ENCODE measurements at places on chromosomes 7 and 10.

- no peak for DNase-seq
These were observed 606.4 kb downstream of the SORCS1 start for GRCh38 chr10:106557951-106558733.

GRCh38 chr7:39624442-39624807 lies 1.1 kb downstream of the RALA start:
- DNase-seq: no peak

DNA sequence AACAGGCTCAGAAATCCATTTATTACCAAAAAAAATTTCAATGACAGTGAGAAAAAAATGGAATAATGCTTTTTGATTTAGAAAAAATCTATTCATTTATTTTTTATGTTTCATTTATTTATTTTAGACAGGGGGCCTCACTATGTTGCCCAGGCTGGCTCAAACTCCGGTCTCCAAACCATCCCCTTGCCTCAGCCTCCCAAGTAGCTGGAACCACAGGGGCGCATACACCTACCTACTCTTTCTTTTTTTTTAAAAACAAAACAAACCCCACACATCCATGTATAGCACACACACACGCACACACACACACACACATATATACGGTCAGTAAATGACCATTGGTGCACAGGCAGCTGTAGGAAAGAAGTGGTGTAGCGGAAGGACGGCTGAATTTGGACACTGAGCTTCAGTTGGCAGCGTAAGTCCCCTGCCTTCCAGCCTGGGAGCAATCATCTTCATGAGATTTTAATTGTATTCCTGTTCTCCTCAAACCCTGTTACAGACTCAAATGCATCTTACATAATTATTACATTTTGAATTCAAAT lies 28.8 kb downstream of the ARL4A start:
- DNase-seq: no peak

DNA sequence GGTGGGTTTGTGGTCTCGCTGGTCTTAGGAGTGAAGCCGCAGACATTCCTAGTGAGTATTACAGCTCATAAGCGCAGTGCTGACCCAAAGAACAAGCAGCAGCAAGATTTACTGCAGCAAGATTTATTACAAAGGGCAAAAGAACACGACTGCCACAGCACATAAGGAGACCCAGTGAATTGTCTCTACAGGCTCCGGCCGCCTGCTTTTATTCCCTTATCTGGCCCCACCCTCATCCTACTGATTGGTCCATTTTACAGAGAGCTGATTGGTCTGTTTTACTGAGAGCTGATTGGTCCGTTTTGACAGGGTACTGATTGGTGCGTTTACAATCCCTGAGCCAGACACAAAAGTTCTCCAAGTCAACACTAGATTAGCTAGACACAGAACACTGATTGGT lies 82.1 kb downstream of the VIPR2 start:
- DNase-seq: no peak

DNA sequence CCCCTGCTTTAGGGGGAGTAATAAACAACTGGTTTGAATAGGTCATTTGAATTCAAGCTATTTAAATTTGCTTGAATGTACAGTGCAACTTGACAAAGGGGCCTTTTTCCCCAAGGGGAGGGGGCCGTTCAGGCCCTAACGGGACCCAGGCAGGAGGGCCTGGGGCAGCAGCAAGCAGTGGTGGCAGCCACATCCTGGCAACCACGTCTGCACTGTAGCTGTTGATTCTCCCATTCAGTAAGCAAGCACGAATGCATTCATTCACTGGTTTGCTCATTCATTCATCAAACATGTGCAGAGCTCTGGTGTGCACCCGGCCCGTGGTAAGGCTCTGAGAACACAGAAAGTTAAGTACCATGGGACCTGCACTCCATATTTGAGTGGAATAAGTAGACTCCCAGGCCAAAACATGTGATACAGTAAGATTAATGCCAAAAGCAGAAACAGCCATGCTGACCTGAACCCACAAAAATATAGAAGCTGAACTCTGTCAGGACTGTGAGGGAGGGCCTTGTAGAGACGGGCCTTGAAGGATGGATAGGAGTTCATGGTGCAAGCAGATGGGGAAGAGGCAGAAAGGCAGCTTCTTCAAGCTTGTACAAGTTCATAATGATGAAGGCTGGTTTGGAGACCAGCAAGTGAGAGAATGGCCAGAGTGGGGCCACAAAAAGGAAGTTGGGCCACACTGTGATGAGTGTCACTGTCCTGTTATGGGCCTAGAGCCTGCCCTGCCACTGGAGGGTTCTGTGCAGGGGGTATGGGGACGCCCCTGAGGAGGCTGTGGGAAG lies 29.3 kb upstream of the C10orf53 start:
- no peak for DNase-seq

- DNase-seq: no peak
These were observed 4.2 kb upstream of the KCP start for GRCh38 chr7:128914566-128915151.

GRCh38 chr10:72073708-72074573 lies 14.4 kb downstream of the SPOCK2 start:
- no peak for DNase-seq

DNA sequence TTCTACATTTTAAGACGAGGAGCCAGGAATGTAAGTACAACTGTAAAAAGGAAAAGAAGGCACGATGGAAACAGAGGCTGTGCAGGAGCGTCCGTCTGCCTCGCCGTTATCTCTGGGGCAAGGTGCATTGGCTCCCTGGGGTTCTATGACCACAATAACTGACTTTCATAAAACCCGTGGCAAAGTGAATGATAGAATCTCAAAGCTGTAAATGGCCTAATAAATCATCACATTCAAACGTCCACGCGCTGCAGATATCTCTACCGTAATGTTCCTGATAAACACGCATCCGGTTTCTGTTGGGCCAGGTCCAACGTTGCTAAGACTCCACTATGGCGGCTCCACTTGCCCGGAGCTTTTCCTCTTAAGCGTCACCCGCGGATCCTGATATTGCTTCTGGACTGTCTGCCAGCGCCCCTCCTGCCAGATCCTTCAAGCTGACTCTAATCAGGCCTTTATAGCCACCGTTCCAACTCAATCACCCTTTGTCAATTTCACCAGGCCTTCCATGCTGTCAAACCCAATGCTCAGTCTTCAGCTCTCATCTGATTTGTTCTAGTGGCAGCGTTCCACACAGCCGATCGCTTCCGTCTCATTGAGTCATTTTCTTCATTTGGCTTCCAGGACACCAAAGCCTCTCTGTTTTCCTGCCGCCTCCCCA lies 265.6 kb upstream of the FOXK1 start:
- no peak for DNase-seq

DNA sequence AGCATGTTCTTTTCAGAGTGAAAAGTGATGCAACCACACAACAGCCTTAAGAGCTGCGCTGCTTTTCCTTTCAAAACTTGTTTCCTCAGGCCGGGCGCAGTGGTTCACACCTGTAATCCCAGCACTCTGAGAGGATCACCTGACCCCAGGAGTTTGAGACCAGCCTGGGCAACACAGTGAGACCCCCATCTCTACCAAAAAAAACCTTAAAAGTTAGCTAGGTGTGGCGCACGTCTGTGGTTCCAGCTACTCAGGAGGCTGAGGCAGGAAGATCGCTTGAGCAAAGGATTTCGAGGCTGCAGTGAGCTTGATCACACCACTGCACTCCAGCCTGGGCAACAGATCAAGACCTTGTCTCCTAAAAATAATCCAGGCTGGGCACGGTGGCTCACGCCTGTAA lies 2.0 kb downstream of the COX19 start:
- no peak for DNase-seq

GRCh38 chr10:85977642-85978041 lies 389.0 kb downstream of the GRID1 start:
- DNase-seq: no peak

- no peak for DNase-seq
These were observed 140.4 kb downstream of the PIP4K2A start for GRCh38 chr10:22573820-22574569.

DNA sequence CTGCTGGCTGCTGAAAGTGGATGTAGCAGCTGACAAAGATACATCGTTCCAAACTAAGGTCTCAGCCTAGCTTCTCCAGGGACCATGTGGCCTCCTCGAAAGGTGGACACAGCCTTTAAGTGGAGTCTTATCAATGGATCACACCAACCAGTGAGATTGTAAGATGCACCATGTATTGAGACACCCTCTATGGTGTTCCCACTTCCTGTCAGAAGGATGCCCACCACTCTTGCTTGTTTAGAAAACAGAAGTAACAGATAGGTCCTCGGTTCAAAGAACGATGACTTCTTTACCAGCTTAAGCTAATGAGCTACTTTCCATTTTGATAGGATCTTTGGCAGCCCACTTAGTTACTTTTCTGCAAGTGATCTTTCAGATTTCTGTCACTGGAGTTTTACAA lies 34.3 kb downstream of the SLC25A13 start:
- DNase-seq: no peak

DNA sequence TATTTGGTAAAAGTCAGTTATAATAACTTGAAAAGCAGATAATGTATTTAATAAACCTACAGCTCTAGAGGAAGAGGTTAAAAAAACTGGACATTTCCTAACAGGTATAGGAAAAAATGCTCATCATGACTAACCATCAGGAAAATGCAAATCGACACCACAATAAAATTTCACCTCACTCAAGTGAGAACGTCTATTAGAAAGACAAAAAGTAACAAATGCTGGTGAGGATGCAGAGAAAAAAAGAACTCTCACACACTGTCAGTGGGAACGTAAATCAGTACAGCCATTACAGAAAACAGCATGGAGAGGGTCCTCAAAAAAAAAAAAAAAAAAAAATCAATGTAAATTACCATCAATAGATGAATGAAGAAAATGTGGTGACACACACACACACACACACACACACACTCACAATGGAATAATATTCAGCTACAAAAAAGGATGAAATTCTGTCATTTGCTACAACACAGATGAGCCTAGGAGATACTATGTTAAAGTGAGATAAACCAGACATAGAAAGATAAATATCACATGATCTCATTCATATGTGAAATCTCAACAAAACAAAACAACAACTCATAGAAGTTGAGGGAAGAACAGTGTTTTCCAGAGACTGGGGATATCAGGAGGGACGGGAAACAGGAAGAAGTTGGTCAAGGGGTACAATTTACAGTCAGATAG lies 20.1 kb downstream of the EPC1 start:
- no peak for DNase-seq

DNA sequence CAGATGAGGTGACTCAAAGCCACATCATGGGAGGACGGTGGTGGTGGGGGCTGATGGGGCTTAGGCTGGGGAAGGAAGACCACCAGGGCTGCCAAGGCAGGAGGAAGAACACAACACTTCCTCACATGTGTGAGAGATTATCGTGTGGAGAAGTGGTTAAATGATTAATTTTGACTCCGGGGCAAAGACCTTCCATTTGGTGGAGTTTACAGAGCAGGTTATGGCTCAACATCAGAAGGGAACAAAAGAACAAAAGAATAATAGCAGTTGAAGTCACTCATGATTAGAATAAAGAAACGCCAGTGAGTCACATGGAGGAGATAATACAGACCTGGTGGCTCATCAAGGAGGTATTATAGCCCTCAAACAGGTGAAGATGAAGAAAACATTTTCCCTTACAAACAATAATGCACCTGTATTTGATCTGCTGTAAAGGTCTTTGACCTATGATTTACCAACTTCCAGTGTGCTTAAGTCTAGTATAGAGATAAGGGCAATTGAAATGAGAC lies 170.1 kb downstream of the PKD1L1 start:
- DNase-seq: no peak

GRCh38 chr7:71801976-71802375 lies 610.2 kb downstream of the CALN1 start:
- no peak for DNase-seq

DNA sequence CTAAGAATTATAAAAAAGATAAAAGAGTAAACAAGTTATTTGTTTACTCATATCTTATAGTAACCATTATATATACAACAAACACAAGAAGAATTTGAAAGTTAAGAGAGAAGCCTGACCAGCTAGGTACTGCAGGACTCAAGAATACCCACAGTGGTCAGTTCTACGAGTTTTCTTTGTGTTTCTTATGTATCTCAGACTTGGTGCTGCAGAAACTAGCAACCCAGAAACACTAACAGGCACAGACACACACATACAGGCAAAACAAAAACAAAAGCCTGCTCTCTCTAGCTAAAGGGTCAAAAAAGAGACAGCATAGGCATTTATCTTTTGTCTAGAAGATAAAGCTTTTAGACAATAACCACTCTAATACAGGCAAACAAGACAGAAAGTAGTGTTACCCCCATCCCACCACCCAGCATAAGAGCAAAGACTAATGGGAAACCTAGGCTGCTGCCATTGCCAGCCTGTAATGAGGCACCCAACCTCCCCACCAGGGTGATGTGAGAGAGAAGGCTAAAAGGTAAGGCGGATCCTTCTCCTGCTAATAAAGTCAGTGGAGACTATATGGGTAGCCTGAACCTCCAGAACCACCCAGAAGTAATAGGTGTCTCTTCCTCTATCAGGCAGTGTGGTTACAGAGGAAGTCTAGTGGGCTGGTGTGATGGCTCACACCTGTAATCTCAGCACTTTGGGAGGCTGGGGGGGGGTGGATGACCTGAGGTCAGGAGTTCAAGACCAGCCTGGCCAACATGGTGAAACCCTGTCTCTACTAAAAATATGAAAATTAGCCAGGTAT lies 113.9 kb downstream of the DNAJC1 start:
- DNase-seq: no peak
